ENCODE measurements at places on chromosomes 16 and 17.

- no peak for DNase-seq
Observed at GRCh38 chr17:4386406-4386805, 19.9 kb upstream of the UBE2G1 start.

GRCh38 chr16:64950731-64951130 lies 171.1 kb downstream of the CDH11 start:
- no peak for DNase-seq

GRCh38 chr17:64009571-64010402 lies 10.6 kb downstream of the ICAM2 start:
- no peak for DNase-seq

DNA sequence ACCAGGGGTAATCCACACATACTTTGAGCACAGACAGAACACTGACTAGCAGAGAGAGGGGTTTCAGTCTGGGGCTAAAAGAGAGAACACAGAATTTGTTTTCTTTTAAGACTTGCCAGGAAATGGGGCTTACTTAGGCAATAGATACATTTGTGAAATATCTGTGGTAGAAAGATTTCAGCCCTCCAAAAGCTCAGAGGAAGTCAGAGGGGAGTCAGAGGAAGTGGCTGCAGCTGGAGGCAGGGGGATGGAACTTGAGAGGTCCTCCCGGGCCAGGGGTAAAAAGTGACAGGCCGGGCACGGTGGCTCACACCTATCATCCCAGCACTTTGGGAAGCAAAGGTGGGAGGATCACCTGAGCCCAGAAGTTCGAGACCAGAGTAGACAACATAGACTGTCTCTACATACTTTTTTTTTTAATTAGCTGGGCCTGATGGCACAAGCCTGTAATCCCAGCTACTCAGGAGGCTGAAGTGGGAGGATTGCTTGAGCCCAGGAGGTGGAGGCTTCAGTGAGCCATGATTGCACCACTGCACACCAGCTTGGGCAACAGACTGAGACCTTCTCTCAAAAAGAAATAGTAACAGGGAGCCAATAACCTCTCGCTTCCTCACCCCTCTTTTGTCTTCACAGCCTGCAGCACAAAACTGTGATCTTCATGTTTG lies 49.9 kb downstream of the NLRC5 start:
- no peak for DNase-seq

GRCh38 chr16:30762991-30763725 lies 1.0 kb downstream of the RNF40 start:
- no peak for DNase-seq

DNA sequence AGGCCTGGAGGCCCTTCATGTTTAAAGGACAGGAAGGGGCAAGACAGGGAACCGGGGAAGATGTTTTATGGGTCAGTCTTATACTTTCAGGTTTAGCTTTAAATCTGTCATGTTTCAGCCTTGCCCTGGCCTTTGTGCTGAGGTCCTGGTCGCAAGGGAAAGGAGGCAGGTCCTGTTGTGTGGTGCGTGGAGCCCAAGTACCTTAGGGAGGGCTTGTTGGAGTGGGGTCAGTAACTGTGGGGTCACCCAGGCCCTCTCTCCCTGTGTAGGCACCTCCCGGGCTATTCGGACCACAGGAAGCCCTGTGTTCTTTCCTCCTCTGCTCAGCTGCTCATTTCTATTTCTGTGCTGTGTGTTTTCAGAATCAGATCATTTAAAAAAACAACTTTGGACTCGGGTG lies 42.7 kb downstream of the MPRIP start:
- no peak for DNase-seq

Data from amniotic stem cell (primary cell).